ENCODE measurements at places on chromosomes 4 and X.

GRCh38 chr4:15586066-15586465 lies 69.1 kb downstream of the FBXL5 start:
- no peak for DNase-seq

DNA sequence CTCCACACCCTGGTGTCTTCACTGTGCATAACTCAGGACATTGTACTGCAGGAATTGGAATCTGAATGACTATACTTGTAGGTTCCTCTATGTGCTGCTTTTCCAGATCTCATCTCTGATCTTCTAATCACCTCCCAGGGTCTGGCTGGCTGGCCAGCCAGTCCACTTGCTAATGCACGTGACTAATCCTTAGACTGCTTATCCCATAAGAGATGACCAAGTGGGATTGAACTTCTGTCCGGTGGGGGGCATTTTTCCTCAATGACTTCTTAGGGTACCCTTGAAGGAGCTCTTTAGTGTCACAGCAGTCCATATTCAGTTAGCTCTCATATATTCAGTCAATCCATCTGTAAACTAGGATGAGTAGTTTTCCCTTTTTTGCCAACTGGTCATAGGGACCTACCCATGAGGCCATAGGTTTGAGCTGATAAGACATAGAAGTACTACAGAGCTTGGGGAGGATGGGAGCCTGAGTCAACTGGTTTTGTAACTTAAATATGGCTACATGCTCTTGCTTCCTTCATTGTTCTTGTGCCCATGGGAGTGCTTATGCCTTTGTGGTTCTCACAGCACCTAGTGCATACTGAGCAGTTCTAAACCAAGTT lies 71.9 kb upstream of the WDR1 start:
- no peak for DNase-seq

DNA sequence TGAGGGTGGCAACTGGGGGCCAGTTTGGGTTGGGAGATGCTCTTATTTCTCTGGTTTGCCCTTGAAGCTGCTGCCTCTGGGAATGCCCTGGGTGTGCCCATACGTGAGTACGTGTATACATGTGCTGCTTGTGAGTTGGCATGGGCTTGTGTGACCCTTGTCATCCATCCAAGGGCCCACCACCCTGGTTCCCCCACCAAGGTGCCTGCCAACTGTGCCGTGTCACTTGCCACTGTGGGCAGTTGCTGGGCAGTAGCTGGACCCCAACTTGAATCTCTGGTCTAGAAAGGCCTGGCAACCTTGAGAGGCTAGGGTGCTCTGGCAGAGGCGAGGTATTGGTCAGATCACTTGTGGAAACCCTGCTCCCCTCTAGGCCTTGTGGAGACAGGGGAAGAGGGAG lies 2.4 kb upstream of the HMGB3 start:
- DNase-seq: no peak

GRCh38 chrX:68490644-68491043 lies 8.2 kb upstream of the YIPF6 start:
- DNase-seq: no peak

- no peak for DNase-seq
These were observed 344.9 kb downstream of the BCOR start for GRCh38 chrX:39752815-39753214.

- DNase-seq: no peak
These were observed 8.1 kb upstream of the SAP30 start for GRCh38 chr4:173362666-173363065.

Measured in stimulated activated CD8-positive, alpha-beta memory T cell treated with anti-CD3 and anti-CD28 coated beads, Interleukin-4, amount 100 ng/mL, for 48 hours (primary cell).